Renal cortical epithelial cell (primary cell): ENCODE measurements at places on chromosomes 1 and 21. TPM values are rescaled to one million over a fixed set of nuclear protein-coding genes. Genes with fewer than 3 reads are reported as not detected.

TAL1 gene
- total RNA-seq, result 0.35 TPM in 2 replicates

HES5 gene
- total RNA-seq, result not detected in 2 replicates

LY9 gene
- not detected in 2 replicates for total RNA-seq

ETV3L gene
- not detected in 2 replicates for total RNA-seq

CADM3 gene
- under 0.01 and 0.85 TPM in 2 replicates for total RNA-seq

FNDC10 gene
- total RNA-seq, result 0.52 and 2.4 TPM in 2 replicates

CBS gene
- 24.5 and 90.7 TPM in 2 replicates for total RNA-seq

PPIE gene
- 35.1 and 39.9 TPM in 2 replicates for total RNA-seq

GCSAML gene
- total RNA-seq, result not detected in 2 replicates

DCST1 gene
- not detected in 2 replicates for total RNA-seq

CCDC181 gene
- 3.8 and 6.0 TPM in 2 replicates for total RNA-seq

WDR64 gene
- total RNA-seq, result 0.35 TPM in 1 of 2 replicates, not detected in the other

TNNI3K gene
- total RNA-seq, result 0.35 TPM in 1 of 2 replicates, not detected in the other

RHBDL2 gene
- total RNA-seq, result 1.8 and 2.6 TPM in 2 replicates

KRTAP7-1 gene
- not detected in 2 replicates for total RNA-seq

TEDDM1 gene
- not detected in 2 replicates for total RNA-seq

B4GALT2 gene
- total RNA-seq, result 36.8 and 65.8 TPM in 2 replicates

UBE2U gene
- 0.10 TPM in 1 of 2 replicates, not detected in the other for total RNA-seq

MCOLN3 gene
- total RNA-seq, result 1.3 and 4.0 TPM in 2 replicates

CYP4A22 gene
- total RNA-seq, result not detected in 2 replicates

TNFSF4 gene
- total RNA-seq, result 0.75 and 1.2 TPM in 2 replicates

KCNE1 gene
- 3.5 TPM in 1 of 2 replicates, not detected in the other for total RNA-seq
